Endodermal cell (in vitro differentiated cells): ENCODE measurements at places on chromosomes 7 and 10. TPM values are rescaled to one million over a fixed set of nuclear protein-coding genes. Genes with fewer than 3 reads are reported as not detected.

The CCDC172 gene
- total RNA-seq = not detected in 3 replicates

The ANXA11 gene
- 104 and 112 TPM in 2 replicates for total RNA-seq

The ZNF853 gene
- total RNA-seq = 9.0 to 17.2 TPM (median 17.0 TPM) in 3 replicates

- peaks cover 4% of the 10 kb centered on the region for H3K36me3 ChIP-seq
- H3K27ac ChIP-seq = no peak overlapping the region
- H3K4me3 ChIP-seq = no peak overlapping the region
- no peaks in the 10 kb centered on the region for H3K27me3 ChIP-seq
Observed at GRCh38 chr7:93562936-93563335, 11.6 kb downstream of the CALCR start.

GRCh38 chr7:43294080-43294630 is 181.7 kb downstream of the HECW1 start:
- no peaks in the 10 kb centered on the region for H3K36me3 ChIP-seq
- H3K4me3 ChIP-seq = peak overlapping the region; percentile 13

DNA sequence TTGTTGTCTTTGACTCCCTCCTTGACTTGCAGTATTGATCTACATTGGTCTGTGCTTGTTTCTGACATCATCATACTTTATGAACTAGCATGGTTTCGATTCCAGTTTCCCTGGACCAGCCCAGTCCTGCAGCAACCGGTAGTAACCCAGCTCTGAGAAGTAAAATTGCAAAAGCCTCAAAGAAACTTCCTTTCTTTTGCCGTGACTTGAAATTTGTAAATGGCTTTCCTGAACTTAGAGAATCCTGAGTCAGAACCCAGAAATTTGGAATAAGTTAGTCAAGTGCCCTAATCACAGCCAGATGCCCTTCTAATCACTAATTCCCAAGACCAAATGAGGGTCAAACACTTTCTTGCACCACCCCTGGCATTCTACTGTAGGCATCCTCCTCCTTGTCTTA is 15.0 kb downstream of the TAS2R60 start:
- H3K4me3 ChIP-seq = no peak overlapping the region
- H3K27me3 ChIP-seq = no peaks in the 10 kb centered on the region
- no peaks in the 10 kb centered on the region for H3K4me1 ChIP-seq
- DNase-seq = no peak
- H3K36me3 ChIP-seq = no peaks in the 10 kb centered on the region

DNA sequence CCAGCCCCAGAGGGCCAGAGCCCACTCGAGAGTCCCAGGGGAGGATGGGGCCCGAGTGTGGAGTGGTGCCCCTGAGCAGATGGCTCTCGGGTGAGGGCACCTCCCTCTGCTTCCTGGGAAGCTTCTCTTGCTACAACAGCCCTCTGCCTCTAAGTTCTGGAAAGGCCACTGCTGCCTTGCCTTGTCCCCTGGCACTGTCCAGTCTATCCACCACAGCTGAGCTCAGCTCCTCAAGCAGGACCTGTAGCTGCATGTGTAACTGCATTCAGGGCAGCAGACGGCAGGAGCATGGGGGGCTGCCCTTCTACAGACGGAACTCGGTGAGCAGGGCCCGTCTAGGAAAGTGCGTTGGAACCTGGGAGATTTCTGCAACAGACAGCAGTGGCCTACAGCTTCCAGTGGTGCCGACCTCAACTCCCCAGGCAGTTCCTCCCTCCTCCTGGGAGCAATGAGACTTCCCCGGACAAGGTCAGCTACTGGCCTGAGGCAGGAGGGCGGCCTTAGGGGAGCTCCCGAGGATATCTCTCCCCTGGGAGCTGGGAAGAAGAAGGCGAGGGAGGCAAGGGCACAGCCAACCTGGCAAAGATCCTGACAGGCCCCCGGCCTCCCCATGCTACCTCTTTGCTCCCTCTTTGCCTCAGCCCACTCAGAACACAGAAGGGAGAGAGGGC is 88.5 kb downstream of the DLG5 start:
- peak overlapping the region; percentile 75 for H3K27ac ChIP-seq
- peaks cover 58% of the 10 kb centered on the region for H3K36me3 ChIP-seq
- no peaks in the 10 kb centered on the region for H3K27me3 ChIP-seq
- H3K4me1 ChIP-seq = peaks cover 4% of the 10 kb centered on the region
- DNase-seq = peak; percentile 58

DNA sequence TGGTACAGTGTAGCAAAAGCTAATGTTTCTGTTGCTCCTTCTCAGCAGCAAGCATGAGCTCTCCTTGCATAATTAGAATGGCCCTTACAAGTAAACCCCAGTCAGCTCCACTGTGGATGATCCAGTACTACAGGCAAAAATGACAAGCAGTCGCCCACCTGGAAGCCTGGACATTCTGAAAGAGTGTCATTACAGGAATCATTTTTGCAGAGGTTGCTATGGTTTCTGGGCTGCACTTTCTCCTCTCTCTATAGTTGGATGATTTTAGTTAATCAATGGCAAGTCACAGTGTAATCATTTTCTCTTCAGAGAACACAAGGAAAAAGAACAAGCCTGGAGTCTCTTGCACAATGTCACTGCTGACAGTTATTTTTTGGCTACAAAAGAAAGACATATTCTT is 102.9 kb upstream of the MYO3A start:
- H3K27me3 ChIP-seq = no peaks in the 10 kb centered on the region
- no peak overlapping the region for H3K4me3 ChIP-seq
- peaks cover 3% of the 10 kb centered on the region for H3K4me1 ChIP-seq

DNA sequence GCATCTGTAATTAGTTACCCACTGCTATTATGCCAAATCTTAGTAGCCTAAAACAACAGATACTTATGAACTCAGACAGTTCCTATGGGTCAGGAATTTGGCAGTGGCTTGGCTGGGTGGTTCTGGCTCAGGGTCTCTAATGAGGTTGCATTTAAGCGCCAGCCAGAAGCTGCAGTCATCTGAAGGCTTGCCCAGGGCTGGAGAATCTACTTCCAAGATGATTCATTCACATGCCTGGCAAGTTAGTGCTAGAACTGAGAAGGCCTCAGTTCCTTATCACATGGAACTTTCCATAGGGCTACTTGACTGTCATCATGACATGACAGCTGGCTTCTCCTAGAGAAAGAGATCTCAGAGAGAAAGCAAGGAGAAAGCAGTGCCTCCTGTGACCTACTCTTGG is 121.3 kb downstream of the AVL9 start:
- DNase-seq = no peak
- no peak overlapping the region for H3K4me3 ChIP-seq
- no peaks in the 10 kb centered on the region for H3K36me3 ChIP-seq
- no peaks in the 10 kb centered on the region for H3K27me3 ChIP-seq

GRCh38 chr10:33306126-33306525 is 28.3 kb downstream of the NRP1 start:
- no peak for DNase-seq
- no peaks in the 10 kb centered on the region for H3K27me3 ChIP-seq

GRCh38 chr7:128221929-128222403 is 19.1 kb upstream of the LEP start:
- no peak for DNase-seq
- H3K27me3 ChIP-seq = peaks cover 11% of the 10 kb centered on the region
- no peaks in the 10 kb centered on the region for H3K4me1 ChIP-seq
- H3K4me3 ChIP-seq = no peak overlapping the region

DNA sequence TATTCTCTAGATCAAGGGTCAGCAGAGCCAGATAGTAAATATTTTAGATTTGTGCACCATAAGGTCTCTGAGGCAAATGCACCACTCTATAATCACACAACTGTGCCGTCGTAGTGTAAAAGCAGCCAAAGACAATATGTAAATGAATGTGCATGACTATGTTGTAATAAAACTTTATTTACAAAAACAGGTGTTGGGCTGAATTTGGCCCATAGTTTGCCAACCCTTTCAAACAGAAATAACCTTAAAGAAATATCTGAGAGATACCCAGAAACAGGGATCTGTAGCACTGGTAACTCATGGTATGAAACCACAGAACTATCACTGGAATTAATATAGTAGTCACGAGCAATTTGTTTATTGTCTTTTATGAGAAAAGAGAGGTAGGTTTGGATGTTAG is 86.0 kb downstream of the ARID5B start:
- no peak for DNase-seq
- no peak overlapping the region for H3K27ac ChIP-seq
- H3K4me3 ChIP-seq = no peak overlapping the region
- no peaks in the 10 kb centered on the region for H3K27me3 ChIP-seq
- no peaks in the 10 kb centered on the region for H3K4me1 ChIP-seq

GRCh38 chr10:102583435-102584417 is 60.6 kb upstream of the TRIM8 start:
- peak; percentile 95 for DNase-seq
- no peaks in the 10 kb centered on the region for H3K27me3 ChIP-seq
- H3K4me3 ChIP-seq = no peak overlapping the region
- no peaks in the 10 kb centered on the region for H3K36me3 ChIP-seq
- peak overlapping the region; percentile 30 for H3K27ac ChIP-seq

GRCh38 chr7:875051-875450 is 1.3 kb upstream of the GET4 start:
- no peak for DNase-seq
- H3K4me1 ChIP-seq = peaks cover 4% of the 10 kb centered on the region

- no peaks in the 10 kb centered on the region for H3K4me1 ChIP-seq
- peaks cover 36% of the 10 kb centered on the region for H3K36me3 ChIP-seq
- no peak overlapping the region for H3K27ac ChIP-seq
- no peak overlapping the region for H3K4me3 ChIP-seq
- no peak for DNase-seq
Observed at GRCh38 chr7:22307816-22308215, 49.1 kb downstream of the RAPGEF5 start.

- no peak for DNase-seq
- no peaks in the 10 kb centered on the region for H3K27me3 ChIP-seq
- peaks cover 3% of the 10 kb centered on the region for H3K4me1 ChIP-seq
- no peak overlapping the region for H3K4me3 ChIP-seq
Observed at GRCh38 chr10:103652599-103653281, 159.2 kb downstream of the NEURL1 start.

GRCh38 chr10:85789982-85790789 is 576.4 kb downstream of the GRID1 start:
- H3K4me3 ChIP-seq = no peak overlapping the region
- H3K27me3 ChIP-seq = no peaks in the 10 kb centered on the region
- no peak overlapping the region for H3K27ac ChIP-seq
- H3K4me1 ChIP-seq = peaks cover 4% of the 10 kb centered on the region
- no peak for DNase-seq

- DNase-seq = no peak
- H3K27me3 ChIP-seq = no peaks in the 10 kb centered on the region
- H3K4me1 ChIP-seq = peaks cover 24% of the 10 kb centered on the region
- H3K4me3 ChIP-seq = no peak overlapping the region
- H3K27ac ChIP-seq = no peak overlapping the region
Observed at GRCh38 chr7:86949779-86950260, 109.6 kb downstream of the ELAPOR2 start.

DNA sequence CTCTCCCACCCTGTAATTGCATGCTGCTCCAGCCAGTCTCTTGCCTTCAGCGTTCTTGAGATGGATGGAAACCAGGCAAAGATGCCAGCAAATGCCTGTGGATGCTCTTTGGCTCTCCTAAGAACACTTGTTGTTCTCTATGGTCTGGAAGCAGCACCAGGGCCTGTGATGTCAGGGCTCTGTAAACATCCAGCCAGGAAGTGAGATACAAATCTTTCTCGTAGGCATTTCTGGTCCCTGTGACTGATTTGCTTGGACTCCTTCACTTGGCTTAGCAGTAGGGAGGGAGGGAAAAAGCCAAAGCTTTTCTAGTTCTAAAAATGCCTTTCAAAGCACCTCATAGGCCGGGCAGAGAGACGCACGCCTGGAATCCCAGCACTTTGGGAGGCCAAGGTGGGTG is 201.3 kb downstream of the REEP3 start:
- peaks cover 4% of the 10 kb centered on the region for H3K4me1 ChIP-seq
- no peaks in the 10 kb centered on the region for H3K36me3 ChIP-seq

- H3K4me1 ChIP-seq = no peaks in the 10 kb centered on the region
- H3K36me3 ChIP-seq = peaks cover 53% of the 10 kb centered on the region
- DNase-seq = peak; percentile 31
- H3K27ac ChIP-seq = no peak overlapping the region
- no peaks in the 10 kb centered on the region for H3K27me3 ChIP-seq
- H3K4me3 ChIP-seq = no peak overlapping the region
Observed at GRCh38 chr7:37211097-37211880, 237.4 kb downstream of the ELMO1 start.

- no peak overlapping the region for H3K4me3 ChIP-seq
- no peak overlapping the region for H3K27ac ChIP-seq
- no peak for DNase-seq
- H3K27me3 ChIP-seq = no peaks in the 10 kb centered on the region
Observed at GRCh38 chr7:52507546-52508255, 527.7 kb upstream of the POM121L12 start.

DNA sequence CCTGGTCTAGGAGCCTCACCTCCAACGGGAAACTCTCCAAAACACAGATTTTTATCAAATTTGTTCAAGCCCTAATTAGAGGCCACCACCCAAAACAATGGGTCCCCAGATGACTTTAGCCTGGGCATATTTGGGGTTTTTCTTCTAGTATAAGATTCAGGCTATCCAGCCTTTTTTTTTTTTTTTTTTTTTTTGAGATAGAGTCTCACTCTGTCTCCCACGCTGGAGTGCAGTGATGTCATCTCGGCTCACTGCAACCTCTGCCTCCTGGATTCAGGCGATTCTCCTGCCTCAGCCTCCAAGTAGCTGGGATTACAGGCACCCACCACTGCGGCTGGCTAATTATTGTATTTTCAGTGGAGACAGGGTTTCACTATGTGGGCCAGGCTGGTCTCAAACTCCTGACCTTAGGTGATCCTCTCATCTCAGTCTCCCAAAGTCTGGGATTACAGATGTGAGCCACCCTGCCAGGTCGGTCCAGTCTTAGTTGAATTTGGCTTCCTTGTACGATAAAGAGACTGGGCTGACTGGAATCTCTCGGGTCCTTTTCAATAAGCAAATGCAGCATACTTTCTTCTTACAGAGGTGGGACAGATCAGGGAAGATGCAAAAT is 91.4 kb upstream of the KLF6 start:
- H3K36me3 ChIP-seq = no peaks in the 10 kb centered on the region
- H3K27ac ChIP-seq = no peak overlapping the region
- no peaks in the 10 kb centered on the region for H3K27me3 ChIP-seq
- peak; percentile 34 for DNase-seq
- no peak overlapping the region for H3K4me3 ChIP-seq
- peaks cover 4% of the 10 kb centered on the region for H3K4me1 ChIP-seq

DNA sequence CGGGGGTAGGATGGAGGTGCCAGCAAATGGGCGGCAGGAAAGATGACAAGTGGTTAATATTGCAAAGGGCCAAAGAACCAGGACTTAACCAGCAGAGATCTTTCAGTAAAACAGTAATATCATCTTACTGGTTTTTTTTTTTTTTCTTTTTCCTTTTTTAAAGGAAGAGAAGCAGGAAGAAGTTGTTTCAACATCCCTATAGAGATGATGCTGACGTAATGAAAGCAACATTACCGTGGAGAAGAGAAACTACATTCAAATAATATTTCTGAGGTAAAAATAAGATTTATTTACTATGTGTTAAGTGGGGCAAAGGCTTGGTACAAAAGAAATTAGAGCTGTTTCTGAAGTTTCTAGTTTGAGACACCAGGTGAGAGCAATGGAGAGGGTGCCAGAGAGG is 11.0 kb downstream of the MINDY3 start:
- DNase-seq = no peak
- H3K27ac ChIP-seq = no peak overlapping the region
- no peak overlapping the region for H3K4me3 ChIP-seq
- no peaks in the 10 kb centered on the region for H3K4me1 ChIP-seq
